ENCODE measurements at places on chromosomes 13 and 19.

DNA sequence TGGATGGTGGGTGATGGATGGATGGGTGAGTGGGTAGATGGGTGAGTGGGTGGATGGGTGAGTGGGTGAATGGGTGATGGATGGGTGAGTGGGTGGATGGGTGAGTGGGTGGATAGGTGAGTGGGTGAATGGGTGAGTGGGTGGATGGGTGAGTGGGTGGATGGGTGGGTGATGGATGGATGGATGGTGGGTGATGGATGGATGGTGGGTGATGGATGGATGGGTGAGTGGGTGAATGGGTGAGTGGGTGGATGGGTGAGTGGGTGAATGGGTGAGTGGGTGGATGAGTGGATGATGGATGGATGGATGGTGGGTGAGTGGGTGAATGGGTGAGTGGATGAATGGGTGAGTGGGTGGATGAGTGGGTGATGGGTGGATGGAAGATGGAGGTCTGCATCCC lies 2.8 kb downstream of the SMIM24 start:
- DNase-seq, result no peak

DNA sequence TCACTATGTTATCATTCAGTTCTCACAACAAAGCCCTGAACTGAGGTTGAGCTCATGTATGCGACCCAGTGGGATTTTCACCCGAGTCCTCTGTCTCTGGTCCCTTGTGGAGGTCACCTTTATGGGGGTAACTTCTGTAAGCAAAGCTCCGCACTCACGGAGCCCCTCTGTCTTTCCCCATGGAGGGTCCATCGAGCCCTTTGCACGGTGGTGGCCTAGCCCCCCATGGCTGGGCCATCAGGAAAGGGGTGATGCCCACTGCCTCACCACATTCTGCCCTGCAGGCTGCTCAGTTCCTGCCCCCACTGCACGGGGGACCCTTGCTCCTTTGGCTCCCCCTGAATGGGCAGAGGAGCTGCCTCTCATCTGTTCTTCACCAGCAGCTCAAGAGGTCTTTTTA lies 39.6 kb downstream of the CHST8 start:
- no peak for DNase-seq

GRCh38 chr13:81394640-81395039 lies 1053.7 kb upstream of the SPRY2 start:
- no peak for DNase-seq

- DNase-seq, result no peak
Observed at GRCh38 chr13:37074703-37075102, 15.2 kb upstream of the SUPT20H start.

- no peak for DNase-seq
Observed at GRCh38 chr13:72808917-72809500, 27.1 kb downstream of the PIBF1 start.

DNA sequence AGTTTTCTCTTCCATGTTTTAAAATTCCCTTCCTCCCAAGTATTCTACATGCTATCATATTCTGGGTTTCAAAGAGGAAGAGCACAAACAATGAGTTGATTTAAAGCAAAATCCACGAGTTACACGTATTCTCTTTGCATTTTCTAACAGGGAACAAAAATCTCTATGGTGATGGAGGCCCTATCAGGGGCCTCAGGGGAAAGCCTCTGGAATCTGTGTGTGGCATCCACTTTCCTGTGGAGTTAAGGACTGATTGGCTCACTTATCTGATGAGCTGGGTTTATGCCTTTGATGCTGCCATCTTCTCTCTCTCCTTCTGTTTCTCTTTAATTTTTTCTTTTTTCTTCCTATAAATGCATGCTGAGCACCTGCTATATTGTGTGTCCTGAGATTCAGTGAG lies 14.8 kb downstream of the OLFM4 start:
- no peak for DNase-seq

GRCh38 chr13:25971459-25972145 lies 80.2 kb downstream of the SHISA2 start:
- no peak for DNase-seq

DNA sequence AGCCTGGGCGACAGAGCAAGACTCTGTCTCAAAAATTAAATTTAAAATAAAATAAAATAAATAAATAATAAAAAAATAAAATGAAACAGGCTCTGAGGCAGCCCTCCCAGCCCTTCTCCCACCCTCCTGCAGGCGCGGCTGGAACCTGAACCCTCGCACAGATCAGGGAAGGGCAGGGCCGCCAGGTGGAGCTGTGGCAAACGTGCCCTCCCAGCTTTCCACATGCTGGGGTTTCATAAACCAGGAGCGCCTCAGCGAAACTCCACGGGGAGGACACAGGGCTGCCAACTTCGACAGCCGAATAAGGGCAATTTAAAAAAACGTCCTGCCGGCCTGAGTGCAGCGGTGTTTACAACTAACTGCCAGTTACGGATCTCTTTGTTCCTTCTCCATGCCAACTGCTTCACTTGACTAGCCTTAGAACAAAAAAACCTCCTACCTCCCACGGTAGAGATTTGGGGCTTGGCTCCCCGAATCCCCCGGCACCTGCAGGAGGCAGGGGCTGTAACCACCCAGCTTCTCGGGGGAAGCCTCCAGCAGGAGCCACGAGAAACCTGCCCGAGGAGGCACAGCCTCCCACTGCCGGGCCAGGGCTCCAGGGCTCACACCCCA lies 15.9 kb downstream of the ZNF787 start:
- peak; percentile 37 for DNase-seq

DNA sequence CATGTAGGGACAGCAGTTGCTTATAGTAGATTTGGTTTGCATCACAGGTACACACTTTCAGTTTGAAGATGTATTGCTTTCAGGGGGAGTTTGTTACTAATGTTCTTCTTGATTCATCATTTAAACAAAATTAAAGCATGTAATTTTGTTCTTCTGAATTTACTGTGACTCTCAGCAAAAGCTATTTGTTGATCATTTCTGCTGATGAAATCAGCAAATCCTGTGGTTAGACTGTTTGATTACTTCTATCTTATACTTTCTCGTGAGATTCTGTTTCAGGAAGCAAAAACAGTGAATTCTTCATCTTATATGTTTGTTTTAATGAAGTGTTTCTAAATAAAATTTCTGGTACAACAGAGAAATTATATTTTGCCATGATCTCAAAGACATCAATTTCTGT lies 497.6 kb downstream of the GPC6 start:
- no peak for DNase-seq

- peak; percentile 85 for DNase-seq
Observed at GRCh38 chr19:39411832-39412099, 703 bp upstream of the PLEKHG2 start.

GRCh38 chr19:18770663-18771327 lies 20.3 kb downstream of the COMP start:
- DNase-seq, result no peak

- no peak for DNase-seq
Observed at GRCh38 chr13:91050970-91051369, 296.5 kb upstream of the MIR17HG start.

DNA sequence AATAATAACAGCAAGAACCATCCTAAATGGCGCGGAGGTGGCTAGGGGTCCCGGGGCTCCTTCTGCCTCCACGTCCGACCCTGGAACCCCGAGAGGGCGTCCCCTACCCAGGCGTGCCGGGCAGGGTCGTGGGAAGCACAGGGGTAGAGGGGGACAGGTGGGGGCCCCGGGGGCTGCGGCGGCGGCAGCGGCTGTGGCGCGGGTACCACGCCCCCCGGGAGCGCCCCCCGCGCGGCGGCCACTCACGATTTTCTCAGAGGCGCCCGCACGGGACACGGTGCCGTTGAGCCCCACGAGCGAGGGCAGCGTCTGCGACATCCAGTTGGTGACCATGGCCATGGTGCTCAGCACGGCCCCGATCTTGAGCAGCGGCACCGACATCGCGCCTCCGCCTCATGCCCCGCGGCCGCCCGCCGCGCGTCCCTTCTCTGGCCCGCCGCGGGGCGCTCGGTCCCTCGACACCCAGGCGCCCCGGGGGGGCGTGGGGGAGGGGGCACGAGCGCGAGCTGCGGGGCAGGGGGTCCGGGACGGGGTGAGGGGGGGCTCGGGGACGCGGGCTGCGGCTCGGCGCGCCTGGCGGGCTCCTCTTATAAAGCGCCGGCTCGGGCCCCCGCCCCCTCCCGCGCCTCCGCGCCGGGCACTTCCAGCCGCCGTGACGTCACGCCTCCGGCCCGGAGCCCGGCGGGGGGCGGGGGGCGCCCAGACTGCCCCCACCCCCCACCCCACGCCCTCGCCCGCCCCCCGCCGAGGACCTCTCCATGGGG lies 22.9 kb downstream of the OLFM2 start:
- no peak for DNase-seq

GRCh38 chr13:38967446-38967845 lies 23.2 kb downstream of the STOML3 start:
- DNase-seq, result no peak

DNA sequence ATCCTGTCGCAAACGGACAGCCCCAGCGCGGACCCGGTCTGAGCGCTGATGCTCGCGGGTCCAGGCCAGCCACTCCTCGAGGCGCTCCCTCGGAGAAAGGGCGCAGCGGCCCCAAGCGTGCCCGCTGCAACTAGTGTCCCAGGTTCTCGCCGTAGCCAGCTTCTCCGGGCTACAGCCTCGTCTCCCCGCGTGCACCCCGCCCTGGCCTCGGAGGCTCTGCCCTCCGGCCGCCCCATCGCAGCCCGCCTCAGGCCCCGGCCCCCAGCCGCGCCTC lies 487 bp downstream of the FLT1 start:
- no peak for DNase-seq

DNA sequence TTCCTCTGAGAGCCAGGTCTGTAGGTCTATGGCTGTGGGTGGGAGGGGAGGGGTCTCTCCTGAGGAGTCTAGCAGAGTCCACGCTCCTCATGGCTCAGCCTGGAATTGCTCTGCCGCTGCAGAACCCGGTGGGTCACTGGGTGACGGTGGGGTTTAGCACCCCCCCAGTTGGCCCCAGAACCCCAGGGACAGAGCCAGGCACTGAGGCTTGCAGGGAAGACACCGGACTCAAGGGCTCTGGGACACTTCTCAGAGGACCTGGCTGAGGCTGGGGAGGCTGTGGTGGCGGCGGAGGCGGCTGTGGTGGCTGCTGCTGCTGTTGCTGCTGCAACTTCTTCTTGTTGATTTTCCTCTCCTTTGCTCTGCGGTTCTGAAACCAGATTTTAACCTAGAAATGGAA lies 6.1 kb downstream of the CDX2 start:
- DNase-seq, result no peak

DNA sequence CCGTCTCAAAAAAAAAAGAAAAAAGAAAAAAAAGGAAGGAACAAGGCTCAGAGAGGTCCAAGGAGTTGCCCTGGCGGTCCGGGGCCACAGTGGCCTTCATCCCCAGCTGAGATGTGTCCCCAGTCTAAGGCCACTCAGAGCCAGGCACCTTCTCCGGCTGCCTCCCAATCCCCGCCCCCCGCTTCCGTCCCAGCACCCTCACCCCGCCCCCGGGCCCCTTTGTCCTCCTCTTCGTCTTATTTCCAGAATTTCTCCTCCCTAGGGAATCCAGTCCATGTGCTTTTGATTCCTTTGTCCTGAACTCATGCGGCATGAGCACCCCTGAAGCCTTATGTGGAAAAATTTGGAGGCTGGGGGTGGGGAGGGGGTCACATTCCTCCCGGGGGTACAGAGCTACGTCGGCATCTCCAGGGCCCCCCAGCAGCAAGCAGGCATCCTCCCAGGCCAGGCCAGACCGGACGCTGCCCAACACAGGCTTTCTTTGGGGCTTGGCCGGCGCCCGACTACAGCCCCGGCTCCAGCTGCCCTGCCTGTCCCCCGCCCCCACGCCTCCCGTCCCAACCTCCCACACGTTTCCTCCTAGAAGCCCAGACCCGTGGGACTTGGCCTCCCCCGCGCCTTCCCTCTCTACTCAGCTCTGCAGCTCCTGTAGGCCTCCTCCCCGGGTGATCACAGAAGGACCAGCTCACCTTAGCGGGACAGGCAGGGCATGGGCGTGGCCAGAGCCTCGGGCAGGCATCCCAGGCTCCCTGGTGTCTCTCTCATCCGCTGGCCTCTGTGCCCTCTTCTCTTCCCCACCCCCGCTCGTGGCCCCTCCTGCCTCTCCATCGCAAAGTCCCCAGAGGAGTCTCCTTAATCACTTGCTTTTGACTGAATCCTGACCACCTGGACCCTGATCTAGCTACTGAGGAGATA lies 17.8 kb upstream of the ADGRE5 start:
- no peak for DNase-seq

- DNase-seq, result no peak
Observed at GRCh38 chr13:36965767-36966166, 33.4 kb downstream of the ALG5 start.

- DNase-seq, result peak; percentile 36
Observed at GRCh38 chr19:49363268-49364082, at the start of gene DKKL1. Gene DKKL1 (plus strand): TSS chr19:49363877. CDS start chr19:49363999, 122 bp downstream.
